Testis (tissue), 5 donors: ENCODE measurements at places on chromosomes 6 and 20. TPM values are rescaled to one million over a fixed set of nuclear protein-coding genes. Genes with fewer than 3 reads are reported as not detected.
A peak's percentile ranks its signal among the peaks of the same experiment; 100 is the strongest.

The FAM83C gene
- total RNA-seq, result 0.43 TPM

The SYCP2 gene
- 55.8 TPM for total RNA-seq

The ME1 gene
- 37.2 TPM for total RNA-seq

The FAM209B gene
- total RNA-seq, result 50.7 TPM

The ANKEF1 gene
- total RNA-seq, result 32.4 TPM

The TREM2 gene
- 2.2 TPM for total RNA-seq

The ILRUN gene
- total RNA-seq, result 91.2 TPM

The PAQR8 gene
- 11.0 TPM for total RNA-seq

The APCDD1L gene
- not detected for total RNA-seq

DNA sequence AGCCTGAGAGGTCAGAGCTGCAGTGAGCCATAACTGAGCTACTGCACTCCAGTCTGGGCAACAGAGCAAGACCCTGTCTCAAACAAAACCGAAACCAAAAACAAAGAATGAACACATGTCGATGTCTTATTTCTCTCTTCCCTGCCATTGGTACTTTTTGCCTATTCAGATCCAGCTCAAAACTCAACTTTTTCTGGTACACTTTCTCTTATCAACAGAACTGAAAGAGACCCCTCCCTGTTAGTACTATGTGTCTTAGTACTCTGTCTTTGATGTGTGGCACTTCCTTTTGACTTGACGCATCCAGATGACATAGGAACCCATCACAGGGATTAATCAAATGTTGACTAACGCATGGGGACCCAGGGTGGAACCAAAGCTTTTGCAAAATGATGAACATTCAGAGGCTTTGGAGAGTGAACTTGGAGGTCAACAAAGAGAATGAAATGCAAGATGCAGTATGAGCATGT is 44.8 kb downstream of the AKAP12 start:
- no peaks in the 10 kb centered on the region for H3K27me3 ChIP-seq
- H3K36me3 ChIP-seq, result no peaks in the 10 kb centered on the region
- no peak overlapping the region for H3K27ac ChIP-seq
- no peaks in the 10 kb centered on the region for H3K4me1 ChIP-seq

- DNase-seq, result no peak
- no peak overlapping the region for H3K4me3 ChIP-seq
- no peaks in the 10 kb centered on the region for H3K36me3 ChIP-seq
- H3K27ac ChIP-seq, result no peak overlapping the region
- no peaks in the 10 kb centered on the region for H3K27me3 ChIP-seq
- H3K4me1 ChIP-seq, result no peaks in the 10 kb centered on the region
Observed at GRCh38 chr6:70210462-70210861, 92.4 kb downstream of the COL9A1 start.

- peak overlapping the region; percentile 82 for H3K27ac ChIP-seq
- DNase-seq, result peak; percentile 85
- H3K4me1 ChIP-seq, result peaks cover 8% of the 10 kb centered on the region
- no peaks in the 10 kb centered on the region for H3K27me3 ChIP-seq
Observed at GRCh38 chr6:27814665-27815424, 97.4 kb downstream of the OR2B2 start.

- H3K4me3 ChIP-seq, result no peak overlapping the region
- no peaks in the 10 kb centered on the region for H3K36me3 ChIP-seq
- H3K27me3 ChIP-seq, result no peaks in the 10 kb centered on the region
- no peak overlapping the region for H3K27ac ChIP-seq
Observed at GRCh38 chr6:20879526-20879925, 345.3 kb downstream of the CDKAL1 start.

DNA sequence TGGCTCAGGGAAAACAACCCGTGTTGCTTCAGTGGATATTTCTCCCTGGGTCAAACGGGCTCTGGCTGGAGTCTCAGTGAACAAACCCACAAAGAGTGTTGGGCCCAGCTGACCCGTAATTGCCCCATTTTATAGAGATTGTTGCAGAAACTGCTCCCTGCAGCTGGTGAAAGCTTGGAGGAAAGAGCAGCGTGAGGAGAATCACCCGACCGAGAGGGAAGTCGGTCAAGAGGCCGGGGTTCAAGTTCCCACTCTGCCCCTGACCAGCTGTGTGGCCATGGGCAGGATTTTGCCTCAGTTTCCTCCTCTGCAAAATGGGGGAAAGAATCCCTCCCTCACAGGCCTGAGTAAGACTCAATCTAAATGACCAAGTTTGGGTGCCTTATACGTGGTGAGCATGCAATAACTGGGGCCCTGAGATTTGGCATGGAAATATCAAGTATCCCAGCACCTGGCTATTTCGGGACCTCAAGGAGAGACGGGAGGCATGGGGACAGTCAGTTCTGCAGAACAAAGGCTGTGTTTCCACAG is 1.7 kb upstream of the TGM2 start:
- no peaks in the 10 kb centered on the region for H3K36me3 ChIP-seq
- no peak for DNase-seq
- H3K4me3 ChIP-seq, result no peak overlapping the region

- peaks cover 21% of the 10 kb centered on the region for H3K4me1 ChIP-seq
- DNase-seq, result peak; percentile 57
- peak overlapping the region; percentile 71 for H3K4me3 ChIP-seq
- H3K27ac ChIP-seq, result peak overlapping the region; percentile 93
- no peaks in the 10 kb centered on the region for H3K27me3 ChIP-seq
Observed at GRCh38 chr6:31402324-31403282, 792 bp upstream of the MICA start.

- no peaks in the 10 kb centered on the region for H3K36me3 ChIP-seq
- no peak overlapping the region for H3K4me3 ChIP-seq
- no peak for DNase-seq
- no peaks in the 10 kb centered on the region for H3K27me3 ChIP-seq
- no peak overlapping the region for H3K27ac ChIP-seq
Observed at GRCh38 chr6:145073811-145074210, 661.5 kb downstream of the EPM2A start.

- no peak for DNase-seq
- no peaks in the 10 kb centered on the region for H3K36me3 ChIP-seq
- no peaks in the 10 kb centered on the region for H3K27me3 ChIP-seq
- H3K4me1 ChIP-seq, result peaks cover 11% of the 10 kb centered on the region
- no peak overlapping the region for H3K27ac ChIP-seq
Observed at GRCh38 chr6:1384549-1385128, 4.7 kb upstream of the FOXF2 start.

DNA sequence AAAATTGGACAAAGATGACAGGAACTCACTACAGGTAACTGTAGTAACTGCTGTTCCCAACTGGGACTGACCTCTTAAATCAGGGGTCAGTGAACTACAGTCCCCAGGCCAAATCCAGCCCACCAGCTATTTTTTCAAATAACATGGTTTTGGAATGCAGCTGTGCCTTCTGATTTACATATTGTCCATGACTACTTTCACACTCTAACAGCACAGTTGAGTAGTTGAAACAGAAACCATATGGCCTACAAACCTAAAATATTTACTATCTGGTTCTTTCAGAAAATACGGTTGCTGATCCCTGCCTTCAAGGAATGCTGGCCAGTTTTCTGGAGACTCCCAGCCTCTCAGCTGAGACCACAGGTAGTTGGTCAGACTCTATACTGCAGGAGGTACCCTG is 196.9 kb upstream of the PRND start:
- no peaks in the 10 kb centered on the region for H3K27me3 ChIP-seq
- H3K36me3 ChIP-seq, result no peaks in the 10 kb centered on the region
- H3K4me1 ChIP-seq, result no peaks in the 10 kb centered on the region
- no peak for DNase-seq

- no peak for DNase-seq
- H3K27me3 ChIP-seq, result no peaks in the 10 kb centered on the region
- peak overlapping the region; percentile 7 for H3K27ac ChIP-seq
- H3K36me3 ChIP-seq, result no peaks in the 10 kb centered on the region
Observed at GRCh38 chr6:134172706-134173365, 120.4 kb upstream of the SLC2A12 start.

DNA sequence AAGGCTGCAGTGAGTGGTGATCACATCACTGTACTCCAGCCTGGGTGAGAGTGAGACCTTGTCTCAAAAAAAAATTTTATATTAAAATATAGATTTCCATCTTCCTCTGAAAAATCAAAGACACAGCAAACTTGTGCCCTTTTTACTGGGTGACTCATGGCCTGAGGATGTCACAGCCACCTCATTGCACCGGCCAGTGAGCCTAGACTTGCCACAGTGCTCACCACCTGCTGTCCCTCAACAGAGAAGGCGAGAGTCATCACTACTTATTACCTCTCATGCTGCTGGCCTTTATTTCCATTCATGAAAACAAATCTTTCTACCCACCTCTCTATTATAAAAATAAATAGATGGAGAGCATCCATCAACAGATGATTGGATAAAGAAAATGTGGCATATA is 295.8 kb downstream of the PREX1 start:
- no peaks in the 10 kb centered on the region for H3K4me1 ChIP-seq
- H3K36me3 ChIP-seq, result no peaks in the 10 kb centered on the region
- H3K27me3 ChIP-seq, result no peaks in the 10 kb centered on the region
- H3K4me3 ChIP-seq, result no peak overlapping the region

DNA sequence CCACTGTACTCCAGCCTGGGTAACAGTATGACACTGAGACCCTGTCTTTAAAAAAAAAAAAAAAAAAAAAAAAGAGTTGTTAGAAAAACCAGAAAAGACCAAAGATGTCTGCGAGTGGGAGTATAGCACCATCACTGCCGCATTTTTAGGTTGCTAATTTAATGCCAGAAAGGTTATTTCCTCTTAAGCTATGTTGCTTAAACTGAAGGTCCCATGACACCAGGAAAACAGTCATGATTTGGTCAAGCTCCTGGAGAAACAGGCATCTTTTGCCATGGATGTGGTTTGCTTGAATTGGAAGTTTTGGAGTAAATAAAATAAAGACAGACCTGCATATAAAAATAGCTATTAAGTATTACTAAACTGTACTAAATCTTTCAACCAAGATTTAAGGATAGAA is 68.3 kb upstream of the TNFRSF21 start:
- H3K4me3 ChIP-seq, result no peak overlapping the region
- no peak overlapping the region for H3K27ac ChIP-seq
- no peaks in the 10 kb centered on the region for H3K4me1 ChIP-seq
- H3K36me3 ChIP-seq, result no peaks in the 10 kb centered on the region
- H3K27me3 ChIP-seq, result no peaks in the 10 kb centered on the region

DNA sequence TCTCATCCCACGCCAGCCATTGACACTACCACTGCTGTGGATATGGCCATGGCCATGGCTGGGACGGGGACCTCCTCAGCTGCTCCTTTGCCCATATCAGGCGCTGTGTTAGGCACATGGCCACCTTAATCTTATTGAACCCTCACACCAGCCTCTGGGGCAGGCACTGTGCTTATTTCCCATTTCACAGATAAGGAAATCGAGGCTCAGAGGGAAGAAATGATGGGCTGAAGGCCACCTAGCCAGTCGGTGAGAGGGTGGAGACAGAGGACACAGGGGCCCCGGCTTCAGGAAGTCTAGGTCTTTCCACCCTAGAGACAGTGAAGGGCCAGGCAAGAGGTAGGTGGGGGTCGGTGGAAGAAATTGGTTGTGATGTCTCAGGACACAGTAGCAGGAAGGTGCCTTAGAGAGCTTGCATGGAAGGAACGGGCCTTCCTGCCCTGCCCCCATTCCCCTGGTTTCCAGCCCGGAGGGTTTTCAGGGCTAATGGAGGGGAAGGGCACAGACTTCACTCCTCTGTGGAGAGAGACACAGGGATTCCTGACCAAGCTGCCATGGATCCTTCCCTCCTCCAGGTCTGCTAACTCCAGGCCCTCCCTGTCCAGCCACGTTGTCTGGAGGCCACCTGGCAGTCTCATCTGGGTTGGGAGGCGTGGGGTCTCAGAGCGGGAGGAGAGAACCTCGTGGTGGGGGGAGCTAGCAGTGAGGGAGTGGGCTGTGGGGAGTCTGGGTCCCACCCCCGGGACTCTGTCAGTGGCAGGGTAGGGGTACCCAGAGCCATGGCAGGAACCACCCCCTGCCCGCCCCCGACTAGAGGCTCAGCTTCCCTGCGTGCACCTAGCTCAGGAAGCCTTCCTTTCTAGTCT is 120.4 kb downstream of the VEGFA start:
- H3K36me3 ChIP-seq, result no peaks in the 10 kb centered on the region
- H3K27me3 ChIP-seq, result no peaks in the 10 kb centered on the region
- no peaks in the 10 kb centered on the region for H3K4me1 ChIP-seq
- DNase-seq, result no peak
- H3K27ac ChIP-seq, result no peak overlapping the region

DNA sequence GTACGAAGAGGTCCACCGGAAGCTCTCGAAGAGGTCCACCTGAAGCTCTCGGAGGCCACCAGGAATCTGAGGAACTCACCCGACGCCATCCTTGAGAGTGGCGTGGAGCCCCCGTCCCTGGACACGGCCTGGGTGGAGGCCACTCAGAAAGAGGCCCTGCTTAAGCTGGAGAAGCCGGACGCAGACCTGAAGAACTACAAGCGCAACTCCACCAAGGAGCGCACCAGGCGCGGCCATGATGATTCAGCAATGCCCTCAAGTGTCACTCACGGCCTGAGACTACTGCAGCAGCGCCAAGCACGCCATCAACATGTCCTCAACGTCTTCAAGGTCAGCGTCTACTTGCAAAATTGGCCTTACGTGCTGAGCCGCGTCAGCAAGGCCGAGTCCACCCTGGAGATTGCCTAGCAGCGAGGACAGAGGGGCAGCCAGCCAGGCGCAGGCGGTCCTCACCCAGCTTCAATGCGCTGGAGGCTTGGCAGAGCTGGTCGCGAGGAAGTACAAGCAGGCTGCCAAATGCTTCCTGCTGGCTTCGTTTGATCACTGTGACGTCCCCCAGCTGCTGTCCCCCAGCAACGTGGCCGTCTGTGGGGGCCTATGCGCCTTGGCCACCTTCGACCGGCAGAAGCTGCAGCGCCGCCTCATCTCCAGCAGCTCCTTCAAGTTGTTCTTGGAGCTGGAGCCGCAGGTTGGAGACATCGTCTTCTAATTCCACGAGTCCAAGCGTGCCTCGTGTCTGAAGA is 7.7 kb upstream of the GJA10 start:
- no peaks in the 10 kb centered on the region for H3K27me3 ChIP-seq
- no peak overlapping the region for H3K4me3 ChIP-seq
- no peaks in the 10 kb centered on the region for H3K4me1 ChIP-seq
- DNase-seq, result no peak
- H3K36me3 ChIP-seq, result no peaks in the 10 kb centered on the region
- no peak overlapping the region for H3K27ac ChIP-seq

DNA sequence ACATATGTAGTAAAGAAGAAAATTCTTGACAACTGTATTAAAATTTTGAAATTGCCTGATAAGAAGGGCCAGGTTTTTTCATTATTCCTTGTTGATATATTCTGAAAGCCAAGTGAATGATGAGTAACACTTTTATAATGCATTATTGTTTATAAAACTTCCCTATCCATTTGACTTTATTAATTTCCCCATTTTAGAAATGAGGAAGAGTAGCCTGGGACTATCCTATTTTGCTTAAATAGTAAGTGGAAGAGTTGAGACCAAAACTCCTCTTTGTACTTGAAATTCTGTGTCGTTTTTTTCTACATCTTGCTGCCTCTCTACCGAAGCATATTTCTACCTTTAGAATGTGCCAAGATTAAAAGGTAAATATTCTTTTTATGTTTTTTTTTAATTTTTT is 39.7 kb downstream of the TRMT11 start:
- no peaks in the 10 kb centered on the region for H3K27me3 ChIP-seq
- H3K36me3 ChIP-seq, result no peaks in the 10 kb centered on the region
- no peak overlapping the region for H3K27ac ChIP-seq
- no peak for DNase-seq

DNA sequence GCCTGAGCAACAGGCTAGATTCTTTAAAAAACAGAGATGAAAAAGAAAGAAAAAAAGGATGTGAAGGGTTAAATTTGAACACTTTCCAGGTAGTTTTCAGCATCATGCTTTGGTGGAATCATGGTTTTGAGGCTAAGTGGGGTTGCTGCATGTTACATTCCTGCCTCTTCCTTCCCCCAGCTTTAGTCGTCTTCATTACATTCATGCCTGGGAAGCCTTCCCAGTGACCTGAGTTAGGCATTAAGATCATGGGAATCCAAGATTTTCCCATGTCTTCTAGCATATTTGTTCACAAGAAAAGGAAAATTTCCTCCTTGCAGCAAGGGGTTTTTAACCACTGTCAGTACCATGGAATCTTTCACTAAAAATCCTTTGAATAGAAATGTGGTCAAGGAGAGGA is 12.0 kb downstream of the TPX2 start:
- no peaks in the 10 kb centered on the region for H3K27me3 ChIP-seq
- H3K4me3 ChIP-seq, result no peak overlapping the region
- H3K36me3 ChIP-seq, result no peaks in the 10 kb centered on the region
- no peak for DNase-seq
